ENCODE measurements at places on chromosomes 11 and 22. TPM values are rescaled to one million over a fixed set of nuclear protein-coding genes. Genes with fewer than 3 reads are reported as not detected.

MS4A4A gene
- total RNA-seq = 2.0 TPM

SLC17A6 gene
- total RNA-seq = 11.8 TPM

- no peak for DNase-seq
Observed at GRCh38 chr11:118100691-118101232, 14.0 kb upstream of the SMIM35 start.

DNA sequence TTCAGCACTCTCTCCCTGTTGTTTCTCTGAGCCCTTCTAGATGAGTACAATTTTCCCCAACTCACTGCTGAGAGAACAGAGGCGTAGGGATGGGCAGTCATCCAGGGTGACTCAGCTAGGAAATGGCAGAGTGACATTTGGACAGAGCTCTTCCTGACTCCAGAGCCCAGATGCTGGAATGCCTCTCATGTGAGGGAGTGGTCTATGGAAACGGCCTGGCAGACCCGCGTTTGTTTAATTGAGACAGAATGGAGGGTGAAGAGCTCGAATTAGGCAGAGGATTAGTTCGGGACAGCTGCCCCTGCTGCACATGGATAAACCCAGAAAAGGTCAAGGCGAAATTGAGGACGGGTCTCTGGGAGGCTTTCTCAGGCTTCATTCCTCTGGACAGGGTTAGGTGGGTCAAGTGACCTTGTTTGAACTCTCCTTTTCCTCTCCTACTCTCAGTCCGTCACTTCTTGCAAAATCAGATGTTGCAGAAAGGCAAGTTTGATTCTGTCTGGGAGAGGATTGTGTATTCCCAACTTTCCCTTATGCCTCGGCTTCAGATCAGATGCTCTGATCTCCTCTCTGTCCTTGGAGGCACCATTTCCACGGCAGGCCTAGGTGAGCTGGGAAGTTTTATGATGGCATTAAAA lies 7.6 kb upstream of the LMO2 start:
- peak; percentile 19 for DNase-seq

DNA sequence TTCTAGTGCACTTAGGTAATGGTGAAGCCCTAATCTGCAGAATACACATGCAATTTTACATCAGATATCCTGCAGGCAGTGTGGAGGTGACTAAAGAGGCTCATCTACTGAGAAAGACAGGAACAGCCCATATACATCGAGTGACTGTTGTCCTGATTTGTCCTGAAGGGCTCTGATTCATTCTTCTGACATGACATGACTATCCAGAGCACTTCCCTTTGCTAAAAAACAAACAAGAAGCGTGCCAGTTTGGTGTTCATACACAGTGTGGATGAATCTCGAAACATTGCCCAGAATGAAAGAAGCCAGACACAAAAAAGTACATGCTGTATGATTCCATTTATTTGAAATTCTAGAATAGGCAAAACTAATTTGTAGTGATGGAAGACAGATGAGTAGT lies 48.0 kb upstream of the AMPD3 start:
- no peak for DNase-seq

GRCh38 chr22:22111267-22111751 lies 128.7 kb upstream of the TOP3B start:
- no peak for DNase-seq

- no peak for DNase-seq
Observed at GRCh38 chr22:37172266-37173245, 15.5 kb downstream of the C1QTNF6 start.

DNA sequence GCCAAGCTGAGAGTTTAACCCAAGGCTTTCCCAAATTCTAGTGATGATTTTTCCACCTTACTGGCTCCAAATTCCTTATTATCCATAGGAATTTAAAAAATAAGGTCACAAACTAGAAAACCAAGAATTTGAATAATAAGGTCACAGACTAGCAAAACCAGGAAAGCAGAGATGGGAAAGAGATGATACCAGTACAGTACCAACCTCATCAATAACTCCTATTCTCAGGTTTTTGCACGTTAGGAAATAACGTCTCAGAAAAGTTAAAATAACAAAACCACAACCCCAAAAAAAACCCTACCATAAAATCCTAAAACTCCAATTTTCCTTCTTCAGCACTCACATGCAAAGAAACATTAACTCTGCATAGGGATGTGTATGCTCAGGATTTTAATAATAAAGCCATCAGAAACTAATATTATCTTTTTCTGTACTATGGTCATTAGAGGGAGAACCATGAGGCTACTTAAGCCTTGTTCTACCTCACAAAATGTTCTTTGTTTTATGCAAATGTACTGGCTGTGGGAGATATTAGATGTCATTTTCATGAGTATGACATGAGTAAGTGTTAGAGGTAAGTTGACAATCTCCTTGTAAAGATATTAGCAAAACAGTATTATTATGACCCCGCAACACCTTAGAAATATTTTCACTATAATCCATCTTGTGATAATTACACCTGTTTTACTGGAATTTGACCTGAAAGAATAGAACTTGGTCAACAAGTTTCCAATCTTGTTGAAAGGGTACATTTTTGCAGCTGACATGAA lies 16.1 kb upstream of the EED start:
- DNase-seq = no peak

DNA sequence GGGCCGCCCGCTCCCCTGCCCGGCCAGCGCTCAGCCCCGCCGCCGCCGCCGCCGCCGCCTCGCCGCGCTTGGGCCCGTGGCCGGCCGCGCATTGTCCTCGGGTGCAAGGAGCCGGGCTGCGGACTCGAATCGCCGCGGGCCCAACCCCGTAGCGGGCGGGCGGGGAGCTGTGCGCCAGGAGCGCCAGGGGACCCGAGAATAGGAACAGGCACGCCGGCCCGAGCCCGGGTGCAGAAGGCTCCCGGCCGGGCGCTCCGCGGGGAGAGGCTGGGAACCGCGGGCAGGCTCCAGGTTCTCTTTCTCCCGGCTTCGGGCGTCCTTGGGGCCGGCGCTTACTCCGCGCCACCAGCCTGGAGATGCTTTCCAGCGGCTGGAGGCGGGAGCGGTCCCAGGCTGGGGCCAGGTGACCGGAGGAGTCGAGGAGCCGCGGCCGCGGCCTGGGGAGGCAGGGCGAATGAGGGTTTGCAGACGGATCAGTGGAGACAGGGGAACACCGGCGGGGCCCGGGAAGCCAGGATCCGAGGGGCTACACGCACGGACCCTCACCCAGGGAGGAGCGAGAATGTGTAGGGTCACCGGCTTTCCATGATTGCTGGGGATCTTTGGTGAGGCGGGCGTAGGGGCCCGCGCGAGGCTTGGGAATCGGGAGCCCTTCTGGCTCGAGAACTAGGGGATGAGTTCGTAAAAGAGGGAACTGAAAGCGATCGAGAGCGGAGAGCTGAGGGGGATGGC lies 726 bp downstream of the PKNOX2 start:
- no peak for DNase-seq

- no peak for DNase-seq
Observed at GRCh38 chr11:63920126-63920938, 3.4 kb upstream of the RCOR2 start.

GRCh38 chr11:131668500-131669400 lies 298.3 kb downstream of the NTM start:
- no peak for DNase-seq

DNA sequence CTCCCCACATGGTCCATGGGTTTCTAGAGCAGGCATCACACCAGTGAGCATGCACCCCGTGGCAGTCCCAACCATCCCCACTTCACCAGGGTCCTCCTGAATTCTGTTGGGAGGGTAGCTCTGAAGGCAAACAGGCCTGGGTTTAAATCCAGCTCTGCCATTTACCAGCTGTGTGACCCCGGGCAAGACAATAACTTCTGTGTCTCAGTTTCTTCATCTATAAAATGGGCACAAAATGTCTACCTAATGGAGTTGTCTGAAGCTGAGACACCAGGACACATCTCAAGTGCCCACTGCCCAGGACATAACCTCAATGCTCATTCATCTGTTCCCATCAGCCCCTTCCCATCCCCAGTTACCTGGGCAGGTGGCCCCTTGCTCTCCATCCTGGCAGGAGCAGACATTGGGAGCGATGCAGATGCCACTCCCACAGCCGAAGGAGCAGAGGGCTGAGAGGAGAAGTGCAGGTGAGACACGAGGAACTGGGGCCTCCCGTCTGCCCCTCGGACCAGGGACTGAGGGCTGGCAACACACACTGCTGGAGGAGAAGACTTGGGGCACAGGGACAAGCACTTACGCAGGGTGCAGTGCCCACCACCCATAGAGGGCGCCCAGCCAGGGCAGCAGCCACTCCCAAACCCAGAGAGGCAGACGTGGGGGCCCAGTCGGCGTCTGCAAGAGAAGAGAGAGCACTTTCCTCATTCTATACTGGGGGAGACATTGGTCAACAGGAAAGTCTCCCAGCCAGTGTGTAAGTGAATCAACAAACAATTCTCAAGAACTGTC lies 4.0 kb downstream of the VWCE start:
- DNase-seq = no peak

- DNase-seq = no peak
Observed at GRCh38 chr11:80321786-80322185, 881.0 kb upstream of the TENM4 start.

- no peak for DNase-seq
Observed at GRCh38 chr11:123047266-123047946, 14.5 kb downstream of the HSPA8 start.

DNA sequence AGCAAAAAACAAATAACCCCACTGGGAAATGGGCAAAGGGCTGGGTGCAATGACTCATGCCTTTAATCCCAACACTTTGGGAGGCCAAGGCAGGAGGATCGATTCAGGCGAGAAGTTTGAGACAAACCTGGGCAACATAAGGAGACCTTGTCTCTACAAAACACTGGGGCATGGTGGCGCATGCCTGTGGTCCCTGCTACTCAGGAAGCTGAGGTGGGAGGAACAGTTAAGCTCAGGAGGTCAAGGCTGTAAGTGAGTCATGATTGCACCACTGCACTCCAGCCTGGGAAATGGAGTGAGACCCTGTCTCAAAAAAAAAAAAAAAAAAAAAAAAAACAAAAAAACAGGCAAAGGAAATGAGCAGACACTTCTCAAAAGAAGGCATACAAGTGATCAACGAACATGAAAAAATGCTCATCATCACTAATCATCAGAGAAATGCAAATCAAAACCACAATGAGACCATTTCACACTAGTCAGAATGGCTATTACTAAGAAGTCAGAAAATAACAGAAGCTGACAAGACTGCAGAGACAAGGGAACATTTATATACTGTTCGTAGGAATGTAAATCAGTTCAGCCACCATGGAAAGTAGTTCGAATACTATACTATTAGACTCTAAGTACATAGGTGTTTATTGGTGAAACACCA lies 48.2 kb upstream of the SMCO4 start:
- no peak for DNase-seq

DNA sequence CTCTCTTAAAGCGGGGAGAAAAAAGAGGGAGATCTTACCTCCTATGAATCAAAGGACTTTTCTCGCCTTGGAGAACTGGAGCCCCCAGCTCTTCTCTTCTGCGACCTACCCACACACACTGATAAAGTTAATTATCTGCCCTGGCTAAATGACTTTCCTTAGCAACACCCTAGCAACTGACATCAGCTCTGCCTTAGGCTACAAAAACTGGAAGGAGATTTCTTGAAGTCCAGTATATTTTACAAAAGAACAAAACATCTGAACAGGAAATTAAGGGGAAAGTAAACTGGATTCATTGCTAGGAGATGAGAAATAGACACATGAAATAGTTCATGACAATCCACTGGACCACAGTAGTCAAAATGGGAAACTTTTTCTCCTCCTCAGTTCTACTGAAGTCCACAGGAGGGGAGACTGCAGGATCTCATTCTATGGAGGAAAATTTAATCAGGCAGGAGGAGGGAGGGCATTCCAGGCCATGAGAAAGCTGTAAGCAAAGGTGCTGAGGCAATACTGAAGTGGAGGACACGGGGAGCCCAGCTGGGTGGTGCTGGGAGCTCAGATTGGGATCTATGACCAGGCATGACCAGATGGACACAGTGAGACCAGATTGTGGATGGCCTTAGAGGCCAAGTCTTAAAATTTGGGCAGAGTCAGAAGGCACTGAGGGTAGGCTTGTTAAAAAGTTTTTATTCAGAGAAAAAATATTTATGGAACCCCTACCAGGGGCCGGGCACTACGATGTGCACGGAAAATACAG lies 3.7 kb upstream of the SPON1 start:
- no peak for DNase-seq

- no peak for DNase-seq
Observed at GRCh38 chr22:44680481-44680894, 21.5 kb upstream of the PRR5 start.

DNA sequence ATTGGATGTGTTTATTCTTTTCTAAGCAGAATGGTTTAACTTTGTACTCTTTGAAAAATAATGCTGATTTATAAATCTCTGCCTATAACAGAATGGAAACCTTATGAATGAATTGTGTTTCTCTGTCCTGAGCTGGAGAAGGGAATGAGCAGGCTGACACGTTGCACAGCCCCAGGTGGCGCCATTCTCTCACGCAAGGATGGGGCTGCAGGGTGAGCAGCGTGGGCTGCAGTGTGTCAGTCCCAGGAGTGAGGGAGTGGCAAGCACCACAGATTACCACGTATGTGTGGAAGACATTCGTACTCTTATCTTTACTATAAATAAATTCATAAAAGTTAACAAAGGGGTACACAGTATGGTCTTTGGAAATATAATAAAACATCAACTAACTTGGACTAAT lies 33.4 kb downstream of the FDX1 start:
- no peak for DNase-seq

- no peak for DNase-seq
Observed at GRCh38 chr11:126190792-126191191, 20.7 kb downstream of the RPUSD4 start.

GRCh38 chr22:37609240-37610152 lies 862 bp downstream of the GGA1 start:
- DNase-seq = peak; percentile 16

DNA sequence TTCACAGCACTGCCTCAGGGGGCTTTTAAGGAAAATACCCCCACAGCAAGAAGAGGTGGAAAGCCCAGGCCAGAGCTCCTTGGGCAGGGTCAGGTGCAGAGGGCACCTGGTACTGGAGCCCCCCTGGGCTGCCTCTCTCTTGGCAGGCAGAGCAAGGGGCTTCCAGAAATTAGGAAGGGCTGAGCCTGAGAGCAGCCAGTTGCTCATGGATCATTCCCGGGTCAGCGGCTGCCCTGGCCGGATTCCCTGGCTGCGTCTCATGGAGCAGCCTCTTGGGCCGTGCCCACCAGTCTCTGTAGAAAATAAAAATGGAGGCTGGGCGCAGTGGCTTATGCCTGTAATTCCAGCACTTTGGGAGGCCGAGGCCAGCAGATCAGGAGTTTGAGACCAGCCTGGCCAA lies 10.3 kb upstream of the OMP start:
- DNase-seq = no peak
